ENCODE measurements at places on chromosomes 7 and 10. TPM values are rescaled to one million over a fixed set of nuclear protein-coding genes. Genes with fewer than 3 reads are reported as not detected.
A peak's percentile ranks its signal among the peaks of the same experiment; 100 is the strongest.

SHTN1 gene
- 49.1 TPM for total RNA-seq

SPDYE2 gene
- not detected for total RNA-seq

LIPK gene
- not detected for total RNA-seq

- peak; percentile 81 for DNase-seq
Measured at GRCh38 chr7:668139-668931, 58.2 kb upstream of the DNAAF5 start.
